ENCODE measurements at places on chromosomes 2 and 18.

GRCh38 chr18:79560042-79560860 lies 119.4 kb upstream of the CTDP1 start:
- DNase-seq, result peak; percentile 62

- peak; percentile 91 for DNase-seq
These were observed 64.9 kb downstream of the DNMT3A start for GRCh38 chr2:25276569-25277465.

DNA sequence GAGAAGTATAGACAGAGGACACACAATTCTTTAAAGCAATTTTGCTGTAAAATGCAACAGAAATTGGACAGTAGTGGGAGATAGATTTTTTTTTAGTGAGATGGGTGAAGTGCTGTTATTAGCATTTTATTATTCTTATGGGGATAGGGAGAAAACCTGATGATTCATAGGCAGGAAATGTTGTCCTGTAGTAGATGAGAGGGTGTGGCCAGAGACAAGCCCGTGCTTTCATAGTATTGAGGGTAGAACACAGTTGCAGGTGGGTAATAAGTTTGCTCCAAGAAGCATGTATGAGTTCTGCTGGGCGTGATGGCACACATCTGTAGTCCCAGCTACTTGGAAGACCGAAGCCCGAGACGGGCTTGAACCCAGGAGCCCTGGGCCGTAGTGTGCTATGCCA lies 128.3 kb upstream of the ARHGAP28 start:
- DNase-seq, result no peak

GRCh38 chr2:88318956-88319330 lies 133.6 kb downstream of the FOXI3 start:
- no peak for DNase-seq

- DNase-seq, result no peak
These were observed 286.0 kb downstream of the ZEB2 start for GRCh38 chr2:144233733-144234541.

Data from posterior vena cava (tissue), 2 donors.